Left lung (tissue), 14 donors: ENCODE measurements at places on chromosomes 11 and 22. TPM values are rescaled to one million over a fixed set of nuclear protein-coding genes. Genes with fewer than 3 reads are reported as not detected.

Gene NNMT
- total RNA-seq: 244 TPM

Gene ADAMTS15
- 13.5 TPM for total RNA-seq

GRCh38 chr11:113174882-113175281 lies 139.5 kb upstream of the TTC12 start:
- H3K4me1 ChIP-seq: no peaks in the 10 kb centered on the region
- no peak for DNase-seq
- no peak overlapping the region for H3K27ac ChIP-seq
- no peaks in the 10 kb centered on the region for H3K36me3 ChIP-seq
- H3K4me3 ChIP-seq: no peak overlapping the region

DNA sequence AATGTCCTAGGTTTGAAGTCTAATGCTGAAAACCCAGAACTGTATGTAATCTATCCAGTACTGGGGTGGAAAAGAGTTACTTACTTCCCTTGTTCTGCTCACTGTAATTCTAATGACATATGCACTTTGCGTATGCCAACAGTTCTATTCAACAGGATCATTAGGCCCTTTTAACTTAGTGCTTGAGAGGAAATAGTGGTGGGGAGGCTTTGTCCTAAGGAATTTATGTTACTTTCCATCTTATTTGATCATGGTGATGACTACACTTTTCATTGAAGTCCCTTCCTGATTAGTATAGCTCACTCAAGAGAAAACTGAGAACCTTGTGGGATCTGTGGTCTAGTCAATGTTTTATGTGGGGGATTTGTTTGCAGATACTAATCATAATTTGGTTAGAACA lies 348.2 kb downstream of the GUCY1A2 start:
- no peaks in the 10 kb centered on the region for H3K36me3 ChIP-seq
- no peak for DNase-seq
- H3K4me1 ChIP-seq: no peaks in the 10 kb centered on the region
- no peak overlapping the region for H3K27ac ChIP-seq
- H3K27me3 ChIP-seq: no peaks in the 10 kb centered on the region

DNA sequence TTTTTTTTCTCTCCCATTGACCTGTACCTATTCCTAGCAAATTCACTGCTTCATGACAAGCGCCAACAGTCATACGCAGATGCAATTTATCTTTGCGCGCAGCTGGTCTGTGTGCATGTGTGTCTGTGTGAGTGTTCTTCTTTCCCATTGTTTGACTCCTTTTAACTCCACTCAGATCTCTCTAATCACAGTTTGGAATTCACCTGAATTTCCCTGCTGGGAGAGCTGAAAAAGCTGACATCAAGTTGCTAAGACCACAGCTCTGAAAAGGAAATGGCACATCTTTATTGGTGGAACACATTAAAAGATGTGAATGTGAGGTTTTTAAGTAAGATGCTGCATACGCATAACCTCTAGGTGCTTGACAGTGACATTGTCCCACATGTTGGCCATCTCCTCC lies 187.4 kb upstream of the MTMR2 start:
- no peaks in the 10 kb centered on the region for H3K36me3 ChIP-seq
- no peak overlapping the region for H3K27ac ChIP-seq
- no peaks in the 10 kb centered on the region for H3K27me3 ChIP-seq
- H3K4me3 ChIP-seq: no peak overlapping the region

Gene MMP20
- not detected for total RNA-seq

Gene HPX
- 0.86 TPM for total RNA-seq

Gene MIAT
- total RNA-seq: 1.7 TPM

DNA sequence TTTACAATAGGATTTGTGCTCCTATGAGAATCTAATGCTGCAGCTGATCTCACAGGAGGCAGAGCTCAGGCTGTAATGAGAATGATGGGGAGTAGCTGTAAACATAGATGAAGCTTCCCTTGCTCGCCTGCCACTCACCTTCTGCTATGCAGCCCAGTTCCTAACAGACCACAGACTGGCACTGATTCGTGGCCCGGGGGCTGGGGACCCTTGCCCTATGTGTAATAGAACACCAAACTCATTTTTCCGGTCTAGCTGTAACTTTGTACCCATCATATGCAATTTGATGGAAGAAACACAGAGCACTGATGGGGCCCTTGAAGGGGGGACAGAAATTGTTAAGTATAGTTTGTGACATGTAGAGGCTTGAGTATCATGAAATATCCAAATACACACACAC lies 79.6 kb upstream of the OR5AK2 start:
- no peak for DNase-seq
- no peak overlapping the region for H3K4me3 ChIP-seq
- H3K27me3 ChIP-seq: no peaks in the 10 kb centered on the region

DNA sequence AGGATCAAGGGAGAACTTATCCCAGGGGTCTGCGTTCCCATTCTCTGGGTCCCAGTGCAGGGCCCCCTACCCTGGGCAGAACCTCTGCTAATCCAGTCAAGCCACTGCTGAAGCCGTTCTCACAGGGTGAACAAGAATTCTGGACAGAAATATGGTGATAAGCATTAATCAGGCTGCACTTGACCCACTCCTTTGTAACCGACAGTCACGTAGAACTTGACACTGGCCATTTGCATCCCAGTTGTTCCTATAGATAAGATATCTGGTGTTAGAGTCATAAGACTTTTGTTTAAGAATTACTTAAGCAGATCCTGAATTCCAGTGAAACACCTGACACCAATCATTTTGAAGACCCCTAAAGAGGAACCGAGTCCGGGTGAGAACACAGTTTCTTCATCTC lies 107.5 kb upstream of the THY1 start:
- no peaks in the 10 kb centered on the region for H3K36me3 ChIP-seq
- DNase-seq: no peak
- H3K27me3 ChIP-seq: peaks cover 17% of the 10 kb centered on the region
- no peak overlapping the region for H3K27ac ChIP-seq

Gene TSGA10IP
- not detected for total RNA-seq

Gene PATE4
- not detected for total RNA-seq

Gene KRTAP5-1
- total RNA-seq: not detected

Gene POTEH
- not detected for total RNA-seq
